ENCODE measurements at places on chromosomes 6 and 20.

- peak; percentile 68 for DNase-seq
These were observed 28.3 kb upstream of the PREP start for GRCh38 chr6:105431226-105431625.

GRCh38 chr6:74177506-74177905, 481.5 kb downstream of the CD109 start:
- DNase-seq: no peak

DNA sequence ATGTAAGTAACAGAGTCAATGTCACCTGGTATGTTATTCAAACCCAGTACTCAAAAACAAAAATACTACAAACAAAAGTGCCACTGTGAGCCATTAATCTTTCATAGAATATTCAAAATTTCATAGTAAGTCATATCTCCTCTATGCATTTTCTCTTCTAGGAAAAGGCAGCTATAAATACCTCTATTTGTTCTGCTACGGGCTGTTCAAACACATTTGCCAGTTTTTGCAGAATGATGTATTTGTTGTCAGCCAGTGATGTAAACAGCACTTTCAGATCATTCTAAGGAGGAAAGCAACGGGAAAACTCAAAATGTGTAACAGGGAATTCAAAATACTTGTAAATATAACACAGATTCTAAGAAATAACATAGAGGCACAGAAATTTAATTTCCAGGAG, 388.2 kb downstream of the SYNE1 start:
- DNase-seq: no peak

DNA sequence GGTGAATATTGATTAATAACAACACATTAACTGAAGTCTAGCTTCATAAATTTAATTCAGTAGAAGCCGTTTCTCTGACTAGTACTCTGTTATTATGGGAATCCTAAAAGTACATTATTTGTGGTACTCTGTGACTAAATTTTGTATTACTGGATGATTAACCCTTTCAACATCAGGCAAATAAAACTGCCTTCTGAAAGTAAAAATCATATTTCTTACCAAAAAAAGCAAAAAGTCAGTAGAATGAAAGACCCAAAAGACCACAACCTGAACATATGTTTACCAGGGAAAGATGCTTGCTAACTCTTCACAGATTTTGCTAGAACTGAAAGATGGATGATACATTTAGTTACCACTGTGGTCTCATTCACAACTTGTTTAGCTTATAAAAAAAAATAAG, 73.2 kb downstream of the AHI1 start:
- no peak for DNase-seq

DNA sequence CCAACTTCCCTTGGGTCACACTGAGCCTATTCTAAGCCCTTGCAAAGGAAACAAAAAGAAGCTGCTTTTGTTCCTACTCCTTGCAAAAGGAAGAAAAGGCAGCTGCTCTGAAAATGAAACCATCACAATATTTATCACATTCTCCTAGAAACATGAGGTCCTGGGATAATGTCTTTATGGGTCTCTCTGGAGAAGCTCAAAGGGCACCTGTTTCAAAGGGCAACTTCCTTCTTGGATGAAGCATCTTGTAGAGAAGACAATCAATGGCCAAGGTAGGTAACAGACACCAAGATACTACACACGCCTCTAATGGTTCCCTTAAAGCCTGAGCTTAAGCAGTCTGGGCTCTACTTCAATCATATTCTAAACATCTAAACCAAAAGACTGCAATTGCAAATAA, 10.4 kb downstream of the ELOVL5 start:
- no peak for DNase-seq

- DNase-seq: no peak
These were observed 156.1 kb downstream of the MRPL14 start for GRCh38 chr6:43970913-43971775.

DNA sequence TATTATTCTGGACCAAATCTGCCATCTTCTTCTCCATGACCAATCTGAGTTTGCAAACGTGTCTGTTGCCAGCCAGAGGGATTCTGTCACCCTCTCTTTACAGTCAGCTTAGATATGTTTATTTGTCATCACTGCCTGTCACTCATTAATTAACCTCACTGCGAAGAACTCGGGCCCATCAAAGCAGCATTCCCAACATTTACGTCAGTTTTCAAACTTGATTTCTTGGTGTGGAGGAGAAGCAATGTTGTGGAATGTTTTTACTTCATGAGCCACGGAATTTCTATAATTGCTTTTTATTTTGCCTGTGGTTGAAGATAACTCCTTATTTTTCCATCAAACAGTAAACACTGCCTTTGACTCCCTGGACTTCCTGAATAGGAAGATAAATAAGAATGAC, 91.8 kb upstream of the CNKSR3 start:
- DNase-seq: no peak

DNA sequence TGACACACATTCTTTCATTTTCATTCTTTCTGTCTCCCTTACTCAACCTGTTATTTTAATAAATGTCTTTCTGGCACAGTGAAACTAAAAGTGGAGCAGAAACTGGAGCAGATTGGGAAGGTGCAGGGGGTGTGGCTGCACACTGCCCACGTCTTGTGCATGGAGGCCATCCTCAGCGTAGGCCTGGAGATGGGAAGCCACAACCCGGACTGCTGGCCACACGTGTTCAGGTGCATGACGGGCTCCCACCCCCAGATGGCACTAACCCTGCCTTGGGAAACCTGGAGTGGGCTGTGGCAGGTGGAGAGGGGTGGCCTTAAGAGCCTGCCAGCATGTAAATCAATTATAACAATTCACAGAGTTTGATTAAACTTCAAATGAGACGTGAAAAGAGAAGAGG, 71.4 kb upstream of the PBOV1 start:
- DNase-seq: no peak

DNA sequence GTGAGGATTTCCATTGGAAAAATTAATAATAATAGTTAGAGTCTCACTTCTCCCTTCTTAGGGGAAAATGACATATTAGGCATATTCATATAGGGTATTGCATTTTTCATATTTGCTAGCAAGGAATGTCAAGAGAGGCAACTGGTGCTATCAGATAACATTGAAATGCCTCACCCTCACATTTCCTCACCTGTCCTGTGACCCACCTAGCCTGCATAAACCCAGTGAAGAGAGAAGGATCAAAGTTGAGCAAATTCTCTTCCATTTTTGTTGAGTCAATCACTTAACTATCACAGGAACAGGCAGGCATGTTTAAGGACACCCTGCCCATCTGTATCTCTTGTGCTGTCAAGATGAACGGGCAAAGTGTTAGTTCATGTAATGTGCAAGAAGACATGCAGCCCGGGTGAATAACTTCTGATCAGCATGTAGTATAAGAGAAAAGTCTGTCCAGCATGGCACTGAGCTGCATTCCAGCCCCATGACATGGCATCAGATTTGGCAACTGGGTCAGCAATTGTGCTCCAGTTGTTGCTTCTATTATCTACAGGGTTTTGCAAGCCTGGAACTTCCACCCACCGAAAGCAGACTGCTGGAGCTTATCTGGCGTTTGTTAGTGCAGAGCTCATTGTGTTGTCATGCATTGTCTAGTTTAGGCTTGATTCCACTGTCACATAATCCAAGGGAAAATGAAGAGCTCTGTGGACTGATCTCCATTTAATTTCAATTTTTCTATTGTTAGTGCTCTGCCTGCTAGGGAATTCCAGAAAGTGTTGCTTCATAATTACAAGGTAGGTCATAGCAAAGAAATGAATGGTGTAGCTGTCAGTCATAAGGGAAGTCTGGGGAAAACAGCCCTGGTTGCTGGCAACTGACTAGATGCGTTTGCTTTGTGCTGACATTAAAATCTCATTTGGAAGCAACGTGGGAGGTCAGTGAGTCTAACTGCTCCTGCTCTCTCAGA, 138.4 kb upstream of the TNFAIP3 start:
- DNase-seq: peak; percentile 62

DNA sequence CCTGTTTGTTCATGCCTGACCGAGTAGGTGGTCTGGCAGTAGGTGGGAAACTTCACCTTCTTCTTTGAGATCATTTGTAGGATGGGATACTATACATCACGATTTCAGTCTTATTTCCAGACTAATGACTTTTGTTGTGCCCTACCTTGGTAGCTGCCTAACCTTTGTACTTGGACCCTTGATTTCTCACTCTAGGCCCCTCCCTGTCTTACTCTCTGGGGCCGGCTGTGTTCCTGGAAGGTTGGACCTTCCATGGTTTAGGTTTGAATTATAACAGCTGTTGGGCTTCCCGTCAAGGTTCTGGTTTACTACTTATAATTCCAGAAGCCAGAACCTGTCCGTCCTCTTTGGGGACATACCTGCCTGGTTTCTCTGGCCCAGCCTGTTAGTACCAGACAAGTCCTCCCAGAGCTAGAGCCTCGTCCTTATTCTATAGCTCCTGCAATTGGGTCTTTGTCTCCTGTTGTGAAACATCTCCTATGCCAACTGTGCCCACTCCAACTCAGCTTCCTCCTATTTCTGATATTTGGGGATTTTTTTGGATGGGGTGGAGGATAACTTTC, 14.9 kb upstream of the ADIG start:
- DNase-seq: no peak

DNA sequence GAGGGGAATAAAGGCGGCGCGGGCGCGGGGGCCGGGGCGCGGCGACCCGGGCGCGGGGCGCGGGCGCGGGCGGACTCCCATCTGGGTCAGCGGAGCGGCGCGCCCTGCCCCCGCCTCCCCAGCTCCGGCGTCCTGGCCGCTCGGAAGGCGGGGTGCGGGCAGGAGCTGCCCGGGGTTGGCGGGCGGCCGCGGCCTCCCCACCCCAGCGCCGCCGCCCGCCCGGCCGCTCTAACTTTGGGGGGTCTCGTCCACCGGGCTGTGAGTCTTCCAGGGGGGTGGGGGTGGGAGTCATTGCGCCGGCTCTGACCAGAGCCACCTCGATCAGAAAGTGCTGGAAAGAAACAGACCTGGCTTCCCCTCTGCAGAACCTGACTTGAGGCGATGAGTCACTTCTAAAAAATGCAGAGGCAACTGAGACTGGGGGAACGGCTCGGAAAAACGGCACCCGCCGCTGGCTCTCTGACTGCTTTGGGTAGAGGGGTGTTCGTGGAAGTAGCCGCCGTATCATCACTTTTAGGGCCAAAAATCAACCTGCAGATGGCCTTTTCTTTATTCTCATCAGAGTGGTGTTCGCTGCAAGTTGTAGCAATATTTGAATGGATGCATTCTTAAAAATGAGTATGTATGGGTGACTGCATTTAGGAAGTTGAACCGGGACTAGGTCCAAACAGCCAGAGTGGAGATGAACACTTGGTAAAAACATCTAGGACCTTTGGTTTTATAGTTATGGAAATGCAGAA, 667 bp downstream of the CAP2 start:
- DNase-seq: peak; percentile 74

DNA sequence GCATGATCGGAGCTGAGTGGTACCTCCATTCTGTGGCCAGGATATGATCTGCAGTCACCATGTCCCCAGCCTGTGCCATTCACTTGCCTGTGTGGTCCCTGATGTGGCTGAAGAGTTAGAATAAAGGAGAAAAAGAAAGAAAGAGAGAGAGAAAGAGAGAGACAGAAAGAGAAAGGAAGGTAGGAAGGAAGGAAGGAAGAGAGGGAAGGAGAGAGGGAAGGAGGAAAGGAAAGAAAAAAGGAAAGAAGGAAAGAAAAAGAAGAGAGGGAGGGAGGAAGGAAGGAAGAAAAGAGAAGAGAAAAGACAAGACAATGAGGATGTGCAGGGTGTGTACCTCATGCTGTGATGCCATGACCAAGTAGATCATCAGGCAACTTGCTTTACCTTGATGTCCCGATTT, 22.1 kb downstream of the ARMC2 start:
- no peak for DNase-seq

DNA sequence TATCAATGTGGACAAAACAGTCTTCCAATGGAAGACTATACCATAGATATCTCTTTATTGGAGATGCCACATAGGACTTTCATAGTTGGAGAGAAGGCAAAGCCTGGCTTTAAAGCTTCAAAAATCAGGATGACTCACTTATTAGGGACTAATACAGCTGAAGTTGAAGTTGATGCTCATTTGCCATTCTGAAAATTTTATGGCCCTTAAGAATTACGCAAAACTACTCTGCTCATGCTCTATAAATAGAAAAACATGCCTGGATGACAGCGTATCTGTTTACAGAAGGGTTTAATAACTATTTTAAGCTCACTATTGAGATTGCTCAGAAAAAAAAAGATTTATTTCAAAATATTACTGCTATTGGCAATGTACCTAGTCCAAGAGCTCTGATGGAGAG, 155.5 kb upstream of the DST start:
- peak; percentile 57 for DNase-seq

- DNase-seq: no peak
These were observed 67.5 kb upstream of the QKI start for GRCh38 chr6:163347021-163347446.

DNA sequence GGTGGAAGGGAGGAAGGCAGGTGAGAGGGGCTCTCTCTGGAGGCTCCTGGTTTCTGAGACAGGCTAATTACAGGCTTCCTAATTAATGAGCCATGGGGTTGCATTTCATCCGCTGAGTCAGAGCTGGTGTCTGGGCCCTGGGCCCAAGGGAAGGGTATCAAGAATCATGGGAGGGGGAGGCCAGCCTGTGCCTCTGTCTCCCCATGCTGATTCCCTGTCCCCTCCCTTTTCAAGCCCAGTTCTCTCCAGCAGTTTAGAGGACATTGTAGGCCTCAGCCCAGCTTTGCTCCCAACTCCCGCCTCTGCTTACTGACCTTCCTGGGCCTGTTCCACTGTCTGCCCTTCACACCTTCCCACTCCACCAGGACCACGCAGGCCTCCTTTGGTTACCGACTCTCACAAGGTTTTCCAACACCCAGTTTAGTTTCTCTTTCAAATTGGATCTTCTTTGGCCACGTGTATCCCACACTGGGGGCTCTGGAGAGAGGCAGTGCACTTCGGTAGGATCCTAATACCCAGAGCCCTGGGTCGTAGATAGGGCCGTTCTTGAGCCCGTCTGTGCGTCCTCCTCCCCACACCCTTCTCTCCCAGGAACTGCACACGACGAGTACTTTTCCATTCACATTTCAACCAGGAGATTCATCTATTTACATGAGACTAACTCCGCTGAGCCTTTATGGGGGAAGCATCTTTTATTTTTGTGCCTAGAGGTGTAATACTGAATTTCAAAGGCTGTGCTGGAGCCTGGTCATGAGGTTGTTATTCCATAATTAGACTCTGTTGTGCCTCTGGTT, 18.2 kb upstream of the AVP start:
- no peak for DNase-seq

DNA sequence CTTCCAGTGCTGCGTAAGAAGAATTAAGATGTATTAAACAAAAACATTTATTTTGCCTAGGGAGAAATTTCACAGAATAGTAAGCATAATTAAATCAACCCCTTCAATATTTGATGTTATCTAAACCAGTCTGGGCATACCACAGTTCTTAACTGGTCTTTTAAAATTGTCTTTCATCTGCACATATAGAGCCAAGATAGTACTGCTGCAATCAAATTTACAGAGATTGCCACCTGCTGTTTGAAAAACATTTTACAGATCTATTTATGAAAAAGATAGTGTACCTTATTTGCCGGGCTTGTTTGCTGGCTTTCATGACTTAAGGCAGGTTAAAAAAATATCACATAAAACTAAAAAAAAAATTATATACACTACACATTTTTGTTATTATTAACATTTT, 323.2 kb downstream of the ADGRB3 start:
- DNase-seq: no peak

GRCh38 chr6:64777941-64778785, 928.9 kb downstream of the EYS start:
- peak; percentile 10 for DNase-seq

- DNase-seq: no peak
These were observed 20.8 kb upstream of the TRAF3IP2 start for GRCh38 chr6:111626441-111626840.

GRCh38 chr6:44332585-44332984, 9.9 kb upstream of the SPATS1 start:
- peak; percentile 2 for DNase-seq

GRCh38 chr6:170201361-170201760, 89.5 kb downstream of the DLL1 start:
- DNase-seq: no peak

Data from astrocyte of the spinal cord (primary cell).